CMK (cell line): ENCODE measurements at places on chromosomes 11 and 22.
A peak's percentile ranks its signal among the peaks of the same experiment; 100 is the strongest.

DNA sequence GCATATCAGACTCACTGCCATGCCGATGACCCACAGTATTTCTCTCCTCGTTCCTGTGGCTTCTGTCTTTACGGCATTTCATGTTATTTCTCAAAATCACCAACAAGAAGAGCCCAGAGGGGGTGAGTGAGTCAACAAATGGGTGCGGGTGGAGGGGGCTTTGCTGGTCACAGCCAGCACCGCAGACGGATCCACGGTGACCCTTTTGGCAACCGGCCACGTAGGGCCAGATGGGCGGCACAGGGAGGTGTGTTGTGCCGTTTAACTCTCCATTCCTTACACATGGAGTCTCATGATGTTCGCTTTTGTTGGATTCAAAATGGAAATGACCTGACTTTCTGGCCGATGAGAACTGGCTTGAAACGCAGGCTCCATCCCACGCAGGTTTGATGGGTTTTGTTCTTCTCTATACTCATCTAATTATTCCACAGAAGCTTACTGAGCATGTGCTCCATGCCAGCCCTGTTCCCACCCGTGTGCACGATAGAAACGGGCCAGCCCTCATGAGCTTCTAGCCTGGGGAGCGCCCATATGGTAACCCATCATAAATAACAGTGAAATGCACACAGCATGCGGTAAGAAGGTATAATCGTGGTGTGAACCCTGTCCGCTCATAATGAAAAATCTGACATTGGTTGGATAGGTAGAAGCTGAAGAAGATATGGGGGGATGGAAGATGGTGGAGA, 319.9 kb downstream of the BRD1 start:
- DNase-seq: no peak

GRCh38 chr11:121636800-121637176, 184.0 kb upstream of the SORL1-AS1 start:
- DNase-seq: no peak

GRCh38 chr11:1333860-1334259, 24.4 kb upstream of the TOLLIP start:
- DNase-seq: no peak

GRCh38 chr11:86197448-86197847, 47.1 kb upstream of the EED start:
- DNase-seq: no peak

- DNase-seq: peak; percentile 68
Observed at GRCh38 chr11:1889224-1889930, 2.3 kb downstream of the PRR33 start.

GRCh38 chr22:43811777-43812148, 342 bp downstream of the EFCAB6 start:
- DNase-seq: no peak

- DNase-seq: no peak
Observed at GRCh38 chr11:32340181-32340580, 95.2 kb downstream of the WT1 start.

DNA sequence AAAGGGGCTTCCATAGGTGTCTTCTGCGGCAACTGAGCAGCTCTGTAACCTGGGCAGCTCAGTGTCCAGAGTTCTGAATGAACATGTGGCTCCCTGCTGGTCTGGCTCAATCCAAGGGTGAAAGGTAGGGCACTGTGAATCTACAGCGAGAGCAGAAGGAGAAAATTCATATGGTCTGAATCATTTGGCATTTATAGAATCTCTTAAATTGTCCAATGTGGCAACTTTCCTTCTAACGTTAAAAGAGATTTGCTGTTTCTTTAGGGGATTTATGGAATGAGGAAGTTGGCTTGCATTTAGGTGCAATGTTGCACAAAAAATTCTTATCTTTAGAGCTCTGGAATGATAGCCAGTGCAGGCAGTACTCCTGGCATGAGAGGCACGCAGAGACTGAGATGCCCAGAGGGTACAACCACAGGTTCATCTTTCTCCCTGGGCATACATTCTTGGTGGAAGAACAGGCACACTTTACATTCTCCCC, 17.0 kb downstream of the ATXN10 start:
- no peak for DNase-seq

GRCh38 chr11:40287916-40288803, 1171.3 kb downstream of the LRRC4C start:
- no peak for DNase-seq

GRCh38 chr22:23215294-23216241, 35.3 kb downstream of the BCR start:
- peak; percentile 80 for DNase-seq

- no peak for DNase-seq
Observed at GRCh38 chr11:100632941-100633452, 54.1 kb upstream of the ARHGAP42 start.

DNA sequence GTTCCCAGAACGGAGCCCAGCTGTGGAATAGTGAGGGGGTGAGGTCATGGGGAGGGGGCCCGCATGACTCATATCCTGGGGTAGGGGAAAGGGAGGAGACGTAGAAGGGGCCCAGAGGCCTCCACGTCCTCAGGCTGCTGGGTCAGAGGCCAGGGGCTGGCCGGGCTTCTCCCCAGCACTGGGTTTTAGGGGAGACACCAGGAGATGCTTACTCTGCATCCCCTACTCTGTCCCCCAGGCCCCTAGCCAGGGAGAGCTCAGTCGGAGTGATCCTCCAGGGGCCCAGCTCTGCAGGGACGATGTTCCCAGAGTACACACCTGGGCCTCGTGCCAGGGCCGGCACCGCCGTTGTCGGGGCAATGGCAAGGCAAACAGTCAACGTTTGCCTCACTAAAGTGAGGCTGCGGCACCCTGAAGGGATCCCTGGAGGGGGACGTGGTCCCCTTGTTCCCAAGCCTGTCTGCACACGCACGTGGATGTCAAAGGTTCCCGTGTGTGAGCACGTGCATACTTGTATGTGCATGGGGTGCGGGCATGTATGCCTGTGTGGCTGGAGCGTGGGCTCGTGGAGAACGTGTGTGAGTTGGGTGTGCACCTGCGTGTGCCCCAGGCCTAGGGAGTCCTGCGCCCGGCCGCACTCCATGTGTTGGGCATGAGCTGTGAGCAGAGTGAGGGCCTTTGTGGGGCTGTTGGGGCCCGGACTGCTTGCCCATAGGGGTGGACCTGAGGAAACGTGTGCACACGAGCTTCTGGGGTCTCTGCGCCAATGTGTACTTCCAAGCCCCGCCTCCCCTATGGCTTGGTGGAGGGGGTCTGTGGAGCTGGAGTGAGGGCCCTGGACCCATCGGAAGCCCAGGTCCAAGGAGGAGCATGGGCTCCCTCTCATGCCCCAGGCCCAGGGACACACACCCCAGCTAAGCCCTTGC, 14.2 kb downstream of the PRR33 start:
- no peak for DNase-seq

GRCh38 chr11:31772412-31772811, 38.7 kb downstream of the PAX6 start:
- no peak for DNase-seq
